ENCODE measurements at places on chromosomes 2 and 18. TPM values are rescaled to one million over a fixed set of nuclear protein-coding genes. Genes with fewer than 3 reads are reported as not detected.

DNA sequence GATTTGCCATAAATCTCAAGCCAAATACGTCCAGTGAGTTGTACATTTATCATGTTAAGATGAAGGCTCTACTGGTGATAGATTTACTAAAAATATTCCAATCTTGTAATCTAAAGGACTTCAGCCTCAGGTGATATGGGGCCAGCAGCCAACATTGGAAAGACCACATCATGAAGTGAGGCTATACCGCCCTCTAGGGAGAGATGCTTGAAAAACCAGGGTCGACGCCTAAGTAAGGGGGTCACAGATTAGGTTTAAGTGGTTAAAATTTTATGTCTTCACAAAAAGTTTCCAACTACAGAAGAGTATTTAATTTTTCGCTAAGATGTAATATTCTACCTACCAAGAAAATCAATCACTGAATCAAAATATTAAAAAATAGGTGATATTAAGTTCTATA is 33.3 kb downstream of the DOCK10 start:
- H3K27ac ChIP-seq = no peak overlapping the region
- H3K4me3 ChIP-seq = no peak overlapping the region
- H3K27me3 ChIP-seq = no peaks in the 10 kb centered on the region
- H3K4me1 ChIP-seq = no peaks in the 10 kb centered on the region
- no peak for DNase-seq

GRCh38 chr2:75428646-75429443 is 131.9 kb downstream of the EVA1A start:
- H3K36me3 ChIP-seq = no peaks in the 10 kb centered on the region
- peaks cover 3% of the 10 kb centered on the region for H3K4me1 ChIP-seq
- no peak overlapping the region for H3K4me3 ChIP-seq
- DNase-seq = no peak
- H3K27ac ChIP-seq = no peak overlapping the region
- no peaks in the 10 kb centered on the region for H3K27me3 ChIP-seq

DNA sequence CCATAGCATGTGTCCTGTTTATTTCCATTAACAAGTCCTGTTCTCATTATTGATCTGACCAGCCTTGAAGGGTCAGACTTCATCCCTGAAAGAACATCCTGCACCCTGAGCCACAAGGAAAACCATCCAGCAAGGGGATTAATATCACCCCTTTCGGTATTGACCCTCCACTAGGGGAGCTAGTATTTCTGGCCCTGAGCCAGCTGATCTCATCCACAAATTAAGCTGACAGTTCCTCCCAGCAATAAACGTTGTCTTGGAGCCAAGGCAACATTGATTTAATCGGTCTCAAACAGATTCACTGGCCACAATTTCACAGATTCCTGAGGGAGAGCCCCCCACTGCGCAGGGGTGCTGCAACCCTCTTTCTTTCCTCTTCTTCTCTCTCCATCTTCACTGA is 353.1 kb upstream of the FANCL start:
- H3K27ac ChIP-seq = no peak overlapping the region
- no peaks in the 10 kb centered on the region for H3K4me1 ChIP-seq
- H3K4me3 ChIP-seq = no peak overlapping the region
- no peak for DNase-seq
- no peaks in the 10 kb centered on the region for H3K36me3 ChIP-seq
- no peaks in the 10 kb centered on the region for H3K27me3 ChIP-seq

- H3K36me3 ChIP-seq = no peaks in the 10 kb centered on the region
- no peaks in the 10 kb centered on the region for H3K4me1 ChIP-seq
- no peak for DNase-seq
- no peak overlapping the region for H3K4me3 ChIP-seq
- H3K27me3 ChIP-seq = peaks cover 3% of the 10 kb centered on the region
Observed at GRCh38 chr2:20149703-20150030, 75.3 kb downstream of the SDC1 start.

TEKT4 gene
- total RNA-seq = 0.05 TPM

SERPINB5 gene
- 6.1 TPM for total RNA-seq
